ENCODE measurements at places on chromosomes 5 and 9.

DNA sequence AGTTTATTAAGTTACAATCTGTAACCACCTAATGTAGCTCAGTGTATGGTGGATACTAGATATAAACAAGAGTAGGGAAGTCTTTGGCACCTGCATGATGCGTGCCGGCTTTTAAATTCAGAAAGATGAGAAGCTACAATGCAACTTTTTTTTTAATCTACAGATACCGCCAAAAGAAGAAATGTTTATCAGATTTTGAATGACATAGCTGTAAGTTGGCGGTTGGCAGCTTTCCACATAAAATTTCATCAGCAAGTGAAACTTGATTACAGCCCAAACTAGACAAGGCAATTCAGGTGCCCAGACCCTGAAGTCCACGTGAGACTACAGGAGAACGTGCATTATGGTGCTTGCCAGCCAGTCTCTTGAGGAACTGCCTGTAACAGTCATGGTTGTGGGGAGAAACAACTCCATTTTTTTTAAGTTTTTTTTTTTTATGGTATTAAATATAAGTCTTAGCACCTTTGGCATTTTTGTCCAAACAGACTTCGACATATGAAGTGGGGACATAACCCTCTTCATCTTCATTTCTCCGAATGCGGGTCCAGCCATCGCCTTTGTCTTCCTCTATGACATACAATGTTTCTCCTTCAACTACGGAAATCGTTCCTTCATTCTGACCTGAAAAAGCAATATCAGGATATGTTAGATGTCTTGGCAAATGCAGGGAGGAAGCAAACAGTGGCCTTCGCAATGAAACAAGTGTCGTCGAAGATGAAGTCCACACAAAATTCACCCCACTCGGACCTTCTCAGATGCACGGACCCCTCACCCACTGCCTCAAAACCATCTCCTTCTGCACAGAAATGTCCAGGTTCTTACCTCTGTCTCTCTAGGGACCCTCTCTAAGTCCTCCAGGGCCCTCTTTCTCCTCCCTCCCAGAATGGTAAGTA is 60.4 kb downstream of the USP20 start:
- no peak for DNase-seq

DNA sequence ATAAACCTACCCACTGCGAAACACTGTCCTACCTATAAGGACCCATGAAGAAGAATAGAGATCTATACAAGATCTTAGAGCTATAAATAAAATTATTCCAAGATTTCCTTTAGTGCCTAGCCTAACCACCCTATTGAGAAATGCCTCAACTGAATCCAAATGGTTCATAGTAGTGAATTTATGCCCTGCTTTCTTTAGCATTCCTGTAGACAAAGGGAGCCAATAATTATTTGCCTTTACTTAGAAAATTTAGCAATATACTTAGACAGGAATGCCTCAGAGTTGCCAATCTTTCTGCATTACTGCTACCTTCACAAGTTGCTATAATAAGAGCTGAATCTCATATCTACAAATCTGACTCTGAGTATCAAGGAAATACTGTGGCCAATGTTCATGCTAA is 62.6 kb downstream of the PUM3 start:
- DNase-seq = no peak

GRCh38 chr5:136084698-136085097 is 47.9 kb upstream of the SMAD5 start:
- no peak for DNase-seq

GRCh38 chr5:135262364-135262763 is 136.7 kb downstream of the MACROH2A1 start:
- no peak for DNase-seq

- no peak for DNase-seq
Measured at GRCh38 chr9:136606687-136607333, 55.9 kb upstream of the EGFL7 start.

GRCh38 chr5:134813827-134814226 is 31.9 kb upstream of the C5orf24 start:
- DNase-seq = no peak

- no peak for DNase-seq
Measured at GRCh38 chr9:131759017-131759647, 19.3 kb upstream of the RAPGEF1 start.

DNA sequence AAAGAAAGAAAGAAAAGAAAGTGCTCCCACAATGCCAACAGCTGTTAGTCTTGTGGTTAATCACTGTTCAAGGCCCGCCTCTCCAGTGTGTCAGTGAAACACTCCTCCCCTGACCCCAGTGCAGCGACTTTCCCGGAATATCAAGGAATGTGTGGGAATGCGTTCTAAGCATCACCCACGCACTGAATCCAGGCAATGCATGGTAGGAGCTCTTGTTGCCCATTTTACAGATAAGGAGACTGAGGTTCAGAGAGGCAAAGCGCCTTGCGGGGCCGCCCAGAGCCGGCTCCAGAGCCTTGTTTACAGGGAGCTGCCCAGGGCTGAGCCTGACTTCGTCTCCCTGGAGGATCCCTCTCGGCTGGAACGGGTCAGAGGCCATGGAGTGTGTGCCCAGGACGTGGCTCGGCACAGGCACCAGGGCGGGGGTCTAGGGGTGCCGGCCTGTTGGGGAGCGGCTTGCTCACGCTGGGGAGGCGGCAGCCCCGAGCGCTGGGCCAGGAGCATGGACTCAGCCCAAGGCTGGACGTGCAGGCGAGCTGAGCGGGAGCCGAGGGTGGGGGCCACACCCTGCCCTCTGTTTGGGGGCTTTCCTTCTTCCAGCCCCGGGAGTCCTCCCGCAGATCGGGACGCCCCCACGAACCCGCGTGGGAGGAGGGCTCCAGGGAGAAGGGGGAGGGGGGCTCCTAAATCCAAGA is 823 bp downstream of the ST6GALNAC6 start:
- no peak for DNase-seq

DNA sequence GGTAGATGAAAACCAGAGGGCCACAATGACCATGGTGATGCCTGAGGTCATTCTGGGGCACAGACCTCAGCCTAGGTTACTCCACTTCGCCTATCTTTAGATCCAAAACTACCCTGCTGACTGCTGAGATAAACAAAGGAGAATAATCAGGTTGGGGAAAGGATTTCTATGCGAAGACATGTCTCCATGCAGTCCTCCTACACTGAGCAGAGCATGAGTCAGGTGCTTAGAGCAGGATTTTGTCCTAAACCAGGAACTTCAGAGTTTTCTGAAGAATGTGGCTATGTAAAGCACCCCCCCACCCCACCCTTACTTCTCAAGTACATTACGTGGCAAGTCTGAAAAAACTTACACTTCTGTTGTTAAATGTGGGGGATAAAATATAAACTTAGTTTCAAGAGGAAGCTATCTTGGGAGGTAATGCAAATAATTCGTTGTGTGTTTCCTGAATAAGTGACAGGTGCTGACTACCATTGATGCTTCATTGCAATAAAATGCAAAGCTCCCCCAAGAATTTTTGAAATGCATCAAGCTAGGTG is 19.4 kb downstream of the PDCD1LG2 start:
- DNase-seq = no peak

DNA sequence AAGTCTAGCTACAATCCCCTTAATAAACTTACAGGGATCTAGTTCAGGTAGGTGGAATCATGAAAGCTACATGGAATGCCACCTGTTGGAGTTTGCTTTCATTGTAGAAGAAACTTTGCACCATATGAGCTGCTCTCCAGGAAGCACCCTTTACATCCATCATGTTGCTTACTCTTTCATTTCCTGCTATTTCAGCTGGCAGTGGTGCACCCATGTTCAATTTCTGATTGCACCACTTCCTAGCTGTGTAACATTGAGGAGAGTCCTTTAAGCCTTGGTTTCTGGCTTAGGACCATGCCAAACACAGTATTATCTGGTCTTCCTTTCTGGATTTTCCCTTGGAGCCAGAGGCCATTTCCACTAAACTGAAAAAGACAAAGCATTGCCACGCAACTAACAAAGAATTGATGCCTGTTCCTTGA is 123.3 kb upstream of the SLC12A2 start:
- no peak for DNase-seq
